Effector memory CD4-positive, alpha-beta T cell (primary cell): ENCODE measurements at places on chromosomes 12 and 14.

- H3K4me3 ChIP-seq, result no peak overlapping the region
- no peak for DNase-seq
- H3K36me3 ChIP-seq, result no peaks in the 10 kb centered on the region
- no peak overlapping the region for H3K27ac ChIP-seq
- no peaks in the 10 kb centered on the region for H3K27me3 ChIP-seq
Measured at GRCh38 chr12:108328420-108328819, 10.7 kb downstream of the CMKLR1 start.

DNA sequence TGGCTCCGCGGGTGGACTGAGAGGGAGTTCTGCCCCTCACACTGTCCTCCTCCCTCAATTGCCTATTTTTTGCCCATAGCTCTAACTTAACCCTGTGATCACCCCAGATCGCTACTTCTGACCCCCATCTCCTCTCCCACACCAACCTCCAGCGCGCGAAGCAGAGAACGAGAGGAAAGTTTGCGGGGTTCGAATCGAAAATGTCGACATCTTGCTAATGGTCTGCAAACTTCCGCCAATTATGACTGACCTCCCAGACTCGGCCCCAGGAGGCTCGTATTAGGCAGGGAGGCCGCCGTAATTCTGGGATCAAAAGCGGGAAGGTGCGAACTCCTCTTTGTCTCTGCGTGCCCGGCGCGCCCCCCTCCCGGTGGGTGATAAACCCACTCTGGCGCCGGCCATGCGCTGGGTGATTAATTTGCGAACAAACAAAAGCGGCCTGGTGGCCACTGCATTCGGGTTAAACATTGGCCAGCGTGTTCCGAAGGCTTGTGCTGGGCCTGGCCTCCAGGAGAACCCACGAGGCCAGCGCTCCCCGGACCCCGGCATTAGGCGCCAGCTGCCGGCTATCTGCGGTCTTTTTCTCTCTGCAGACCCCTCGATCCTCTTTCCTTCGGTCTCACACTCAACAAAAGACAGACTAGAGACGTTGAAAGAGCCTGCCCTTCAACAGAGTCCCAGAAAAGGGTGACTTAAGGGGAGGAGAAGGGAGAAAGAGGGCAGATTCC is 3.0 kb upstream of the TBX3 start:
- no peak overlapping the region for H3K4me3 ChIP-seq
- peaks cover 55% of the 10 kb centered on the region for H3K27me3 ChIP-seq
- H3K27ac ChIP-seq, result no peak overlapping the region
- H3K4me1 ChIP-seq, result peaks cover 18% of the 10 kb centered on the region
- H3K36me3 ChIP-seq, result no peaks in the 10 kb centered on the region

GRCh38 chr12:75704664-75705063 is 193.3 kb upstream of the KRR1 start:
- no peaks in the 10 kb centered on the region for H3K36me3 ChIP-seq
- H3K4me1 ChIP-seq, result no peaks in the 10 kb centered on the region
- no peak for DNase-seq
- no peaks in the 10 kb centered on the region for H3K27me3 ChIP-seq

GRCh38 chr14:69586404-69586803 is 11.7 kb upstream of the CCDC177 start:
- H3K27me3 ChIP-seq, result no peaks in the 10 kb centered on the region
- DNase-seq, result no peak
- H3K36me3 ChIP-seq, result no peaks in the 10 kb centered on the region
- no peaks in the 10 kb centered on the region for H3K4me1 ChIP-seq
- no peak overlapping the region for H3K4me3 ChIP-seq
- no peak overlapping the region for H3K27ac ChIP-seq

- no peak overlapping the region for H3K4me3 ChIP-seq
- no peak overlapping the region for H3K27ac ChIP-seq
- no peaks in the 10 kb centered on the region for H3K4me1 ChIP-seq
- no peaks in the 10 kb centered on the region for H3K36me3 ChIP-seq
- no peak for DNase-seq
Measured at GRCh38 chr12:69056743-69057515, 124.0 kb upstream of the CPM start.

- peak overlapping the region; percentile 56 for H3K4me3 ChIP-seq
- DNase-seq, result no peak
- H3K4me1 ChIP-seq, result peaks cover 6% of the 10 kb centered on the region
Measured at GRCh38 chr14:52950410-52950897, 396 bp downstream of the FERMT2 start.

DNA sequence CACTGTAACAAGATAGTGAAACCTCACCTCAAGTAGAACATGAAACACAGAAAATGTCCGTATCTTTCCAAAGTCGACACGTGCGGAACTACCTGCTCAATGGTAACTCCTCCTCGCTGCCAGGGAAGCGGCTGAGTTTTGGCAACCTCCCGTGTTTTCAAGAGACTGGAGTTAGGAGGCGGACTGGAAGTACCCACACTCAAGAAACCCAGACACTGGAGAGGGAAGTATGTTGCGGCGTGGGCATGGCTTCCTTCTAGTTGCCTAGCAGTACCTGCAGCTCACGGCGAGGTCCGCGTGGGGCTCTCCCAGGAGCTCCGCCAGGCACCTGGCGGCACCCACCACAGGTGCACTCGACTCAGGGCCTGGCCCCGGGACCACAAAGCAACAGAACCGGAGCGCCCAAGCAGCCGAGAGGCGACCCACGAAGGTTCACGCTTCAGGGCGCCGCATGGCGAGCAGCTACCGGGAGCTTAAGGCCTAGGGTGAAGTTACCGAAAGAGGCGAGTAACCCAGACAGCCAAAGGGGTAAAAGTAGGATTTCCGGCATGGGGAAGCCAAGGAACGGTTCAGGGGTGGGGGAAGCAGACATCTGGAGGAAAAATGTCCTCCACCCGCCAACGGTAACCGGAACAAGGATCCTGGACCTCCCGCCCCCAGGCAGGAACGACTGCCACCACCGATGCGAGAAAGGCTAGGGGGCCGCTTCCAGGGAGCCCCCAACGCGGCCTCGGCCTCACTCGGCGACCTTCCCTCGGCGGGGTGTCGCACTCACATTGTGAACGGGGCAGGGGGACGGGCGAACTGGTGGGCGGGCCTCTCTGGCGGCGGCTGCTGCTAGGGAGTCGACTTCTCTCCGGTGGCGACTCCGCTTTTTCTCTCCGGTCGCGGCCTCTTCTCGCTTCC is 608 bp downstream of the PTGES3 start:
- H3K4me3 ChIP-seq, result peak overlapping the region; percentile 89
- H3K4me1 ChIP-seq, result peaks cover 28% of the 10 kb centered on the region
- peak overlapping the region; percentile 99 for H3K27ac ChIP-seq
- peak; percentile 50 for DNase-seq

GRCh38 chr14:98909251-98909944 is 362.6 kb downstream of the BCL11B start:
- no peaks in the 10 kb centered on the region for H3K36me3 ChIP-seq
- no peak overlapping the region for H3K4me3 ChIP-seq
- H3K27ac ChIP-seq, result no peak overlapping the region
- no peak for DNase-seq
- H3K27me3 ChIP-seq, result no peaks in the 10 kb centered on the region

GRCh38 chr12:48936379-48936979 is 11.2 kb upstream of the FKBP11 start:
- H3K27ac ChIP-seq, result no peak overlapping the region
- no peaks in the 10 kb centered on the region for H3K27me3 ChIP-seq
- no peak overlapping the region for H3K4me3 ChIP-seq
- peaks cover 28% of the 10 kb centered on the region for H3K4me1 ChIP-seq
- H3K36me3 ChIP-seq, result peaks cover 26% of the 10 kb centered on the region

- no peaks in the 10 kb centered on the region for H3K36me3 ChIP-seq
- no peaks in the 10 kb centered on the region for H3K4me1 ChIP-seq
- H3K27ac ChIP-seq, result no peak overlapping the region
- H3K27me3 ChIP-seq, result no peaks in the 10 kb centered on the region
- no peak overlapping the region for H3K4me3 ChIP-seq
- DNase-seq, result no peak
Measured at GRCh38 chr12:65881965-65882413, 57.7 kb downstream of the HMGA2 start.

DNA sequence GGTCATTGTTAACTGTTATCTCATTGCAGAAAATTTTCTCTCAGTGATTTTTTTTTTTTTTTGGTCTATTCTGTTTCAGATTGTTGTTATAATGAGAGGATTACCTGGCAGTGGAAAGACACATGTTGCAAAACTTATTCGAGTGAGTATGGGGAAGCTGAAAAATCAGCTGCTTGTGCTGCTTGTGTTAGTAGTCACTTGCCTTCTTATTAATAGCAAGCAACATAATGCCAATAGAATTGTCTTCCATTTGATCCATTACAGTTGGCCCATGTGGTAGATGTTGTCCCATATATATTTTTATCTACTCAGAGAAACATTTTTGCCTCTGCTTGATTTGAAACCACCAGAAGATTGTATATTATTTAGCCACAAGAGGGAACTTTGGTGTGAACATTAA is 53.0 kb downstream of the YLPM1 start:
- no peaks in the 10 kb centered on the region for H3K4me1 ChIP-seq
- H3K27ac ChIP-seq, result no peak overlapping the region
- peaks cover 72% of the 10 kb centered on the region for H3K36me3 ChIP-seq
- no peaks in the 10 kb centered on the region for H3K27me3 ChIP-seq
- no peak for DNase-seq
- no peak overlapping the region for H3K4me3 ChIP-seq

GRCh38 chr12:93047118-93047517 is 118.0 kb upstream of the EEA1 start:
- no peak overlapping the region for H3K27ac ChIP-seq
- no peaks in the 10 kb centered on the region for H3K36me3 ChIP-seq
- H3K4me3 ChIP-seq, result no peak overlapping the region
- H3K27me3 ChIP-seq, result no peaks in the 10 kb centered on the region
- H3K4me1 ChIP-seq, result no peaks in the 10 kb centered on the region

DNA sequence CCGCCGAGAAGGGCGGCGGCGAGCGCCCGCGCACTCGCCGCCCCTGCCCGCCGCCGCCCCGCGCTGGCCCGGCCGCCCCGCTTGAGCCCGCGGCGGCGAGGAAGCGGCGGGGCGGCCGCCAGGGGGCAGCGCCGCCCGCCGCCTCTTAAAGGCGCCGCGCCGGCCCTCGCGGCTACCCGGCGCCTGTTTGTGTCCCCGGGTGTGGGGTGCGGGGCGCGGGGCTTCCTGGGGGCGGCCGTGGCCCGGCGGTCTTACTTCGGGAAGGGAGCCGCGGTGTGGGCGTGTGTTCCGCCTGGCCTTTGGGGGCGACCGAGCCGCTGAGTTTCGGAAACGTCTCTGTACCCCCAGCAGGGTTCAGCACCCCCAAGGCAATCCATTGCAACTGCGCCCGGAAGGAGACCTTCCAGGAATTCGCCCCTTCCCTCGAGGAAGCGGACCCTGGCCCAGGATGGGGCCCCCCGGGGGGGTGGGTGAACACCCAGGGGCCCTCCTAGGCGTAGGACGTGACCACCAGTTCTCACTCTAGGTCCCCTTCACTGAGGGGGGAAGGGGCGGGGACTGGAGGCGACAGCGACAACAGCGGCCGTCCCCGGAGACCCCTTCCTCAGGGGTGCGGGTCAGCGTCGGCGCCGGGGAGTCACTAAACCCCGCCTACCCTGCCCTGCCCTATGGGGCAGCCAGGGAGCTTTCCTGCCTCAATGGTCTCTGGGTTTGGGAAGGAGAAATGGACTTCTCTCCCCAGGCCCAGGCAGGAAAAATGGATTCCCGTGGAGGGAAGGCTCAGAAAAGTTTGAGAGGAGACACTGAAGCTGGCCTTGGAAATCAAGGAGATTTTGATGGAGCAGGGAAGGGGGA is at the start of gene ITPK1:
Gene ITPK1, minus strand, starts transcription at position 105 of the 855 bp plus-strand sequence. CDS start 762 bp downstream, outside the sequence.
- H3K27me3 ChIP-seq, result no peaks in the 10 kb centered on the region
- H3K4me1 ChIP-seq, result peaks cover 16% of the 10 kb centered on the region

DNA sequence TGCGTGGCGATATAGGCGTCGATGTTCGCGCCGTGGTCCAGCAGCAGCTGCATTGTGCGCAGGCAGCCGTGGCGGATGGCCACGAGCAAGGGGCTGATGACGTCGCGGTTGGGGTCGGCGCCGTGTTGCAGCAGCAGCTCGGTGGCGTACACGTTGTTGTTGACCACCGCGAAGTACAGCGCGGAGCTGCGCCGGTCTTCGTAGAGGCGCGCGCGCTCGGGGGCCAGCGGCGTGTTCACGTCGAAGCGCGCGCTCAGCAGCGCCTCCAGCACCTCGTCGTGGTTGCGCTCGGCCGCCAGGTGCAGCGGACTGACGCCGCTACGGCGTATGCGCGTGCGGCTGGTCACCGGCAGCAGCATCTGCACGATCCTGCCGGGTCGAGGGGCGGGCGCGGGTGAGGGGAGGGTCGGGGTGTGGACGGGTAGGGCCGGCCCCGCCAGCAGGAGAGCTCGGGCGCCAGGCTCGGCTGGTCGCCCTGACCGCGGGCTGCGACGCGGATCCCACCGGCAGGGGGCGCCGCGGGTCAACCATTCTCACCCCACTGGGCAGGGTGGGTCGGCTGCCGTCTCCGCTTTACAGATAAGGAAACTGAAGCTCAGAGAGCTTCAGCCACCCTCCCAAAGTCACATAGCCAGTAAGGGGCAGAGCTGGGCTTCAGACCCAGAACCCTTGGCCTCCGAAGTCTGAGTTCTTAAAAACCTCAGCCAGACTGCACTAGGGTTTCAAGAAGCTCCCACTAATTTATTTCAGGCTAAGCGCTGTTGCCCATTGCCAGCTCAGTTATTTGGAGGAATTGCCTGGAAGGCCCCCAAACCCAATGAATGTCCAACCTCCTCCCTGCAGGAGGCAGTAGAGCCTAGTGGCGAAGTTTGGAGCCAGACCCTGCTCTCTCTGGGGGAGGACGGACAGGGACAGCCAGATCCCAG is 12.4 kb downstream of the FAM181A start:
- no peaks in the 10 kb centered on the region for H3K36me3 ChIP-seq
- peak overlapping the region; percentile 39 for H3K4me3 ChIP-seq
- H3K4me1 ChIP-seq, result peaks cover 11% of the 10 kb centered on the region
- no peak overlapping the region for H3K27ac ChIP-seq

GRCh38 chr14:62001963-62002362 is 239.7 kb downstream of the SNAPC1 start:
- H3K27ac ChIP-seq, result no peak overlapping the region
- H3K36me3 ChIP-seq, result no peaks in the 10 kb centered on the region
- no peak for DNase-seq
- no peaks in the 10 kb centered on the region for H3K4me1 ChIP-seq

DNA sequence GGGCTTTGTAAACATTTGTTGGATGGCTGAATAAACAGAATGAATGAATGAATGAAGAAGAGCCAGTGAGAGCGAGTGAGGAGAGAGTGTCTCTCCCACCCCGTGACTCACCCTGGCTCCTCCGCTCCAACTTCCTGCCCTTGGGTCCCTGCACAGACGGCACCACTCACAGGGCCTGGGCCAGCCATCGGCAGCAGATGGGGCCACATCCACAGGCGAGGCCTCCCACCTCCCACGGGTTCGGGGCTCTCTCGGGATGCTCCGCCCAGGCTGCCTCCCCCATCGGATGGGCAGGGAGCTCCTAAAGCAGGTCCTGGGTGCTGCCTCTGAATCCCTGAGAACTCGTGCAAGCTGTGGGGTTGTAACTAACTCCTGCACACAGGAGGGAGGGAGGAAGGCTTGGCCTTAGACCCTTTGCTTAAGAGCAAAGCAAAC is 41.3 kb downstream of the CCNK start:
- peaks cover 16% of the 10 kb centered on the region for H3K4me1 ChIP-seq
- DNase-seq, result no peak
- no peak overlapping the region for H3K4me3 ChIP-seq
- H3K36me3 ChIP-seq, result no peaks in the 10 kb centered on the region
- no peaks in the 10 kb centered on the region for H3K27me3 ChIP-seq
